ENCODE measurements at places on chromosomes 6 and 20. TPM values are rescaled to one million over a fixed set of nuclear protein-coding genes. Genes with fewer than 3 reads are reported as not detected.

ERVFRD-1 gene
- not detected for total RNA-seq

PRND gene
- not detected for total RNA-seq

RWDD1 gene
- total RNA-seq = 57.0 TPM

TMEM170B gene
- total RNA-seq = 1.0 TPM

OR2B6 gene
- total RNA-seq = not detected

VTA1 gene
- 87.2 TPM for total RNA-seq

BCAS1 gene
- 0.23 TPM for total RNA-seq

SRPK1 gene
- total RNA-seq = 101 TPM

SCRT2 gene
- total RNA-seq = not detected

GRCh38 chr6:20565342-20565741 lies 31.1 kb downstream of the CDKAL1 start:
- H3K27me3 ChIP-seq = no peaks in the 10 kb centered on the region
- no peaks in the 10 kb centered on the region for H3K4me1 ChIP-seq
- H3K36me3 ChIP-seq = no peaks in the 10 kb centered on the region
- no peak overlapping the region for H3K27ac ChIP-seq
- H3K4me3 ChIP-seq = no peak overlapping the region

DNA sequence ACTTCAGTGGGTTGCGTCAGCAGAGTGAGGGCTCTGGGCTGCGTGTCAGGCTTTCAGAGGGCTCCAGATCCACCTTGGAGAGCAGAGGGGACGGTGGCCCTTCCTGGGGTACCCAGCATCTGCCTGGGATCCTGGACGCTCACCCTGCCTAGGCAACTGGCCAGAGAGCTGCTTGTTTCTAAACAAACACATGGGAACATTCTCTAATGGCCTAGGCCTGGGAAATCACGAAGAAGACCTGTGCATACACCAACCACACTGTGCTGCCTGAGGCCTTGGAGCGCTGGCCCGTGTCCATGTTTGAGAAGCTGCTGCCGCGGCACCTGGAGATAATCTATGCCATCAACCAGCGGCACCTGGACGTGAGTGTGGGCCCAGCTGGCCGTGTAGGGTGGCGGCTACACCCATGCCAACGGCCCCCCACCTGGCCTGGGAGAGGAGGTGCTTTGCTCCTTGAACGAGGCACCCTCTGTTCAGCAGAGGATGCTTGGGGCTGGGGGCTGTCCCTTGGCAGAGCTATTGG lies 32.2 kb downstream of the PYGB start:
- peaks cover 16% of the 10 kb centered on the region for H3K4me1 ChIP-seq
- H3K27ac ChIP-seq = no peak overlapping the region
- no peak for DNase-seq
- no peak overlapping the region for H3K4me3 ChIP-seq
- H3K36me3 ChIP-seq = peaks cover 37% of the 10 kb centered on the region

GRCh38 chr20:52160621-52161204 lies 30.9 kb downstream of the ZFP64 start:
- H3K27ac ChIP-seq = no peak overlapping the region
- DNase-seq = no peak
- H3K27me3 ChIP-seq = no peaks in the 10 kb centered on the region
- no peak overlapping the region for H3K4me3 ChIP-seq

DNA sequence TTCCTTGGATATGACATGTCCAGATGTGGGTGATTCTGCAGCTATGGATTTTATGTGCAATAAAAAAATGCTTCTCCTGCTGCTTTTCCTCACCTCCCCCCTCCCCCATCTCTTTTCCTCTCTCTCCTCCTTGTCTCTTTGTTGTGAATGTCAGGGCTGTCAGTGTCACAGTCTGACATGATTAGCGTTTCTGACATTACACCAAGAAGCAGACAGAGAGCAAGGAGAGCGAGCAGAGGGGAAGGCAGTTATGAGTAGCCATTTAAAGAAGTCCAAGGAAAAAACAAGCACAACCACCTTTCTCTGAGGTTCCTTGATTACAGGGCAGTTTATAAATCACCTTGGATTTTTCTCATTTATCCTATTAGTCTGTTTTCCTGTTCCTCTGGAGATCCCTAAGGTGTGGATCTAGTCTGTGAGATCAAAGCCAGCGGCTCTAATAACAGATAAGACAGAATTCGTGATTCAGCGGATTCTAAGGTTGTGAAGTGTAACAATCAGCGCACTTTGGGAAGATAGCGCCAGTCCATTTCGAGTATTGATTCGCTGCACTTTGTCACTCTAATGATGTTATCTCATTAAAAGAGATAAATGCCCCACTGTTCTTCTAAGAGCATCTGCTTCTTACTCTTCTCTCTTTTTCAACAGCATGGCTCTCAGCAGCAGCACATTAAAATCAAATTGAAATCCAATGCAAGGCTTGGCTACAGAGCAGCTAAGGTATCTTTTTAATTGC lies 101.4 kb downstream of the BACH2 start:
- H3K36me3 ChIP-seq = 0 out of 2 replicates have a peak, but pooled peaks cover 3% of the 10 kb centered on the region
- no peaks in the 10 kb centered on the region for H3K27me3 ChIP-seq
- H3K4me3 ChIP-seq = no peak overlapping the region
- peaks cover 14% of the 10 kb centered on the region for H3K4me1 ChIP-seq

DNA sequence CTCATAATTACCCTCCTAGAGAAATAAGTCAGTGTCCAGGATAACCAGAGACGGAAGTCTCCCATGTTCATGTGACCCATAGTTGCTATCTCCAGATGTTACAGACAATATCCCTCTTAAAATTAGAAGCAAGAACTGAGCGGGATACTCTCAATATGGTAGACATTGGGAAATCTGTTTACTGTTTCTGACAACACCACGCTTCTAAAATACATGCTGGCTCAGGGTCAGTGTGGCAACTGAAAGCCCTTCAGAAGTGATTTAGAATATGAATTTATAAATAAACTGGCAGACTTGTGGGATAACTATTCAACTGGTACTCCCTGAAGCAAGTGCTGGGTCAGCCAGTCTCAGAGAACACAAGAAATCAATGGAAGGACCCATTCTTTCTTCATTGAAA lies 108.6 kb downstream of the TASP1 start:
- H3K4me1 ChIP-seq = peaks cover 8% of the 10 kb centered on the region
- no peak for DNase-seq
- no peak overlapping the region for H3K27ac ChIP-seq
- H3K4me3 ChIP-seq = no peak overlapping the region
- no peaks in the 10 kb centered on the region for H3K27me3 ChIP-seq

DNA sequence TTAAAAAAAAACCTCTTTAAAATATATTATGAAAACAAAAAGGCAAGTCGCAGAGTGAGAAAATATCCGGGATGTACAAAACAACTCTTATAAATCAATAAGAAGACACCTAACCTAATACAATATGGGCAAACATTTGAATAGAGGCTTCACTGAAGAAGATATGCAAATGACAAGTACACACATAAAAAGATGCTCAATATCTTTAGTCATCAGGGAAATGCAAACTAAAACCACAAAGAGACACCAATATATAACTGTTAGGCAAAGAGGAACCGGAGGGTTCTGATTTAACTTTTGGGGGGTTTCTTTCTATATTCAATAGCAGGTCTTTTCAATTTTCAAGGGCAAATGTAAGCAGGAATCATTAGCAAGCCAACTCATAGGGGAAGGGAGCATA lies 480.7 kb upstream of the SPTLC3 start:
- peaks cover 7% of the 10 kb centered on the region for H3K27me3 ChIP-seq
- H3K4me1 ChIP-seq = no peaks in the 10 kb centered on the region
- H3K27ac ChIP-seq = no peak overlapping the region
- no peaks in the 10 kb centered on the region for H3K36me3 ChIP-seq

- no peaks in the 10 kb centered on the region for H3K27me3 ChIP-seq
- H3K4me3 ChIP-seq = no peak overlapping the region
- H3K36me3 ChIP-seq = no peaks in the 10 kb centered on the region
- DNase-seq = peak; percentile 22
- H3K4me1 ChIP-seq = peaks cover 15% of the 10 kb centered on the region
These were observed 106.7 kb downstream of the SLX4IP start for GRCh38 chr20:10541668-10542411.

- no peak for DNase-seq
- no peaks in the 10 kb centered on the region for H3K27me3 ChIP-seq
- H3K27ac ChIP-seq = no peak overlapping the region
- H3K4me3 ChIP-seq = no peak overlapping the region
- no peaks in the 10 kb centered on the region for H3K36me3 ChIP-seq
These were observed 23.9 kb downstream of the CNR1 start for GRCh38 chr6:88142297-88142668.

GRCh38 chr6:43673444-43674084 lies 14.0 kb downstream of the MRPS18A start:
- no peaks in the 10 kb centered on the region for H3K4me1 ChIP-seq
- H3K36me3 ChIP-seq = peaks cover 50% of the 10 kb centered on the region
- H3K27me3 ChIP-seq = no peaks in the 10 kb centered on the region
- H3K27ac ChIP-seq = no peak overlapping the region
- no peak overlapping the region for H3K4me3 ChIP-seq

- peaks cover 6% of the 10 kb centered on the region for H3K27me3 ChIP-seq
- no peaks in the 10 kb centered on the region for H3K4me1 ChIP-seq
- H3K27ac ChIP-seq = no peak overlapping the region
- H3K4me3 ChIP-seq = no peak overlapping the region
These were observed 302.7 kb upstream of the ZFP64 start for GRCh38 chr20:52494244-52494643.

- H3K36me3 ChIP-seq = no peaks in the 10 kb centered on the region
- no peak overlapping the region for H3K4me3 ChIP-seq
- DNase-seq = peak; percentile 49
These were observed 12.4 kb downstream of the GRM1 start for GRCh38 chr6:146041282-146041681.

DNA sequence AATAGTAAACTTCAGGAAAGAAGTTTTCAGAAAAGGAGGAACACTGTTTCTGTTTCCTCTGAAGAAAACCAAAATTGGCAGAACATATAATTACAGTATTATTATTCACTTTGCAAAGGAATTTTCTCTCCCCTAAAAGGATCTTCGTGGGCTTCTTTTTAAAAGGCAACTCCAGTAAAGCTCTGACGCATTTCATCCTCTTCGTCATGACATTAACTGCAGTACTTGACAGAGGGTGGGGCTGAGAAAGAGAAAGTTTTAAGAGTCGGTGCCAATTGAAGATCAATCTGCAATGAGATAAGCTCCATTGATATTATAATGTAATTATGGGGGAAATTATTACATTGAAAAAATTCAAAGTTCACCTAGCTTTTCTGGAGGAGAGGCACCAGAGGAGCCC lies 75.8 kb downstream of the MYB start:
- H3K36me3 ChIP-seq = no peaks in the 10 kb centered on the region
- no peak for DNase-seq

DNA sequence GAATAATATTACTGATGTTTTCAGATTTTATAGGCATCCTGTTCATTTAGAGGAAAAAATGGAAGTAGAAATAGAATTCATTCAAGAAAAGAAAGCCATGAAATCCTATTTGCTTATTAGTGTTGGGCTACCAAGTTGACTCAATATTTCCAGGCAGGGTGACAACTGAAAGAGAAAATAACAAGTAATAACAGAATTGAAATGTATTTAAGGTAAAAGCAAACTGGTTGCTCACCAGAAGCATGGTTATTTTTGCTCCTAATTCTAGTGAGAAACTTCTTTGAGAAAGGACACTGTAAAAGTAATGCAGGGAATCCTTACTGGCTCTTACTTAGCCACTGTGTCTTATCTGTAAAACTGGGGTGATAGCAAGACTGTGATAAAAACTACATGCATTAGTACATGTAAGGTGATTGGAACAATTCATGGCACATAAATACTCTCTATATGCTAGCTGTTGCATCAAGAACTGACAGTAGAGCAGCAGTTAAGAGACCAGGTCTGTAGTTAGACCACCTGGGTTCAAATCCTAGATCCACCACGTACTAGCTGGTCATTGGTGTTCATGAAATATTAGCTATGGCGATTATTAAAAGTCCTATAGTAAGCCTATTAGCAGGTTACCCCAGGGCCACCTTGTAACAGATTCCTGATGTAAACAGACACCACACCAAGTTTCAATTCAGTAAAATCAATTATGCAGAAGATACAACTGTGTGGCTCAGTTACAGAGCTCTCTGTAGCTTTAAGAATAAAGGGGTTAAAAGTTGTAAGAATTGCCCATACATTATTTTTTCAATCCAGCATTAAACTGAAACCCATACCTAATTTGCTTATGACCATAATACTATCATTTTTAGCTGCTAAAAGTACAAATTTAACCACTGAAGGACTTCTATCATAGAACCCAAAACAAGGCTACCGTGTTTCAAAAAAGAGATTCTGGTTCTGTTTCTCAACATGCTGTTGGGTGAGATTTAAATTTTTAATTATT lies 159.2 kb upstream of the COL21A1 start:
- H3K4me3 ChIP-seq = no peak overlapping the region
- no peak for DNase-seq
- no peaks in the 10 kb centered on the region for H3K4me1 ChIP-seq
- H3K36me3 ChIP-seq = no peaks in the 10 kb centered on the region
- H3K27ac ChIP-seq = no peak overlapping the region

GRCh38 chr6:72446430-72446829 lies 175.4 kb upstream of the KCNQ5 start:
- H3K27me3 ChIP-seq = peaks cover 17% of the 10 kb centered on the region
- no peaks in the 10 kb centered on the region for H3K4me1 ChIP-seq
- H3K27ac ChIP-seq = no peak overlapping the region

DNA sequence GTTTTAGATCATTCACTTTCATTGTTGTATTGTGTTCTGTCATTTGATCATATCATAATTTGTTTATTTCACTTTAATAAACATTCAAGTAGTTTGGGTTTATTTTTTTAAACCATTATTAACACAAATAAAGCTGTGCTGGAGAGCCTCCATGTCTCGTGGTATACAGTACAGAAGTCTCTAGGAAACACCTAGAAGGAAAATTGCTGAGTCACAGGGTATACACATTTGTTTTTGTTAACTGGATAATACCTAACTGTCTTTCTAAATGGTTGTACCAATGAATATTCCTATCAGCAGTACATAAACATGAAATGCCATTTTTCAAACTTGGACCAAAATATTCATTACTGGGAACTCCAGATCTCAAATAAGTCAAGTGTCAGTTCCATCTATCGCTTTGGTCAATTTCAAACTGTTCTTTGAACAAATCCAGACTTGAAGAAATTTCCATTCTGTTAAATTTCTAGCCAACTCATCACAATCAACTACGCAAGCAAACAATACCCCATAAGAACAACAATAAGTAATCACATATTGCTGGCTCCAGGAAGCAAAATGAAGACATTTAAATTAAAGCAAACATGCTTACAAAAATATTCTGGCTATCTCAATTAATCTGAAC lies 138.1 kb downstream of the ATXN1 start:
- no peaks in the 10 kb centered on the region for H3K4me1 ChIP-seq
- H3K36me3 ChIP-seq = no peaks in the 10 kb centered on the region
- no peak overlapping the region for H3K4me3 ChIP-seq
- DNase-seq = no peak
- no peak overlapping the region for H3K27ac ChIP-seq
